ENCODE measurements at places on chromosomes 7 and 10.

DNA sequence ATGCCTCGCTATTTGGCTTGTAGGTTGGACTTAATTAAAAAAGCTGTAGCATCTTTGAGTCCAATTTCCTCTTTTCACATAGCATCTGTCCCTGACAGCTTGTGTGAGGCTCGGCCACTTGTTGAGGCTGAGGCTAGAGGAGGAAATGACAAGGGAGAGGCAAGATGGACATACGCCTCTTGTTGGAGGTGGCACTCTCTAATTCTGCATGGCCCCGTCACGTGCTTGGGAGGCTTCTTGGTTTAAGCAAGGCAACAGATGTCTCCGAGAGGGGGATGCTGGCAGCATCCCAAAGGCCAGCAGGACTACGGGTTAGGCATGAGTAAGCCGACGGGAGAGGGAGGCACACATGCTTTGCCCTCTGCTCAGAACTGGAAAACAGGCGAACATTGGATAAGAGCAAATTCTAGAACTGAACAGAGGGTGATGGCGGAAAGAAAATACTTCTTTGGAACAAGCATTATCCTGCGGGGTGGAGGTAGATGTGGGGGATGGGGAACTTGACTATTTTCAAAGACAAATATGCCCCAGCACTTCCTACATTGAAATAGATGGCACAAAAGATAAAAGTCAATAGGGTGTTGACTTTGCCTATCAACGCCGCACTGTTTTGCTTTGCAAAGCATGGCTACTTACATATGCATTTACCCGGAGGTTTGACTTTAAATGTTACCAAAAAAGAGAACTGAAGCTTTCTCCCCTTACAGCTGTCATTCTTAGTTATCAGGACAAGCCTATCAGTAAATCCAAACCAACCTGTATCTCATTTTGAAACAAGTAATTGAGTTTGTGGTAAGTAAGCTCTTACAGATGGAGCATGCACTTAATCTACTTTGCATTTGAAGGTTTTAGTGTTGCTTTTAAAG, 94.8 kb downstream of the CHN2 start:
- DNase-seq, result peak; percentile 87

DNA sequence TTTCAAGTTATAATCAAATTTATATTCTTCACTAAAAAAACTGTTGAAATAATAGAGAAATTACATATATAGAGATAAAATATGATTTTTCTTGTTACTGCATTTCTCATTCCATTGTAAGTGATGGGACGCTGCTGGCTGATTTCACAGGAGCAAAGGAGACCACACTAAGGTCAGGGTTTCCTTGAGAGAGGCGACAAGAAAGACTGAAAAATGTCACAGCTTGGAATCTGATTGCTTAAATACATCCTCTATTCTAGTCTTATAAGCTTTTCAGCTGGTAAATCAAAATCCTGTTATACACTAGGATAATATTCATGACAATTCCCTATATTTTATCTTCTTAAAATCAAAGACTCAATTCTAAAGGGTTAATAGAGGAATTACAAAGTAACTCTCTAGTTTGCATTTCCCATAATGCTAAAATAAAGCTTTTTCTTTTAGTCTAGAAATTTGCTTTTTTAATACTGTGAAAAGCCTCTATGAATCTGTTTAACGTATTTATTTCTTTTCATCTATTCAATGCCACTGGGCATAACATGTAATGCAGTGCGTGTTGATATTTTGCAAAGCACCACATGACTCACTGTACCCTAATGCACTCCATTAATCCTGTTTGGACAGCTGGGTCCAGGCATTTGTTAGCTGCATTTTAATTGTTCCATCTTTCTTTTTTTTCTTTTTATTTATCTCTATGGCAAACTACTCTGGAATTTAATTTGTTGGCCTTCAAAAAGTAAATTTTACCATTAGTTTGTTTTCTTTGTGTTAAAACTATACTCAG, 81.7 kb downstream of the RNF32 start:
- DNase-seq, result peak; percentile 81

- DNase-seq, result no peak
Observed at GRCh38 chr10:92892691-92893054, 44.4 kb downstream of the EXOC6 start.

DNA sequence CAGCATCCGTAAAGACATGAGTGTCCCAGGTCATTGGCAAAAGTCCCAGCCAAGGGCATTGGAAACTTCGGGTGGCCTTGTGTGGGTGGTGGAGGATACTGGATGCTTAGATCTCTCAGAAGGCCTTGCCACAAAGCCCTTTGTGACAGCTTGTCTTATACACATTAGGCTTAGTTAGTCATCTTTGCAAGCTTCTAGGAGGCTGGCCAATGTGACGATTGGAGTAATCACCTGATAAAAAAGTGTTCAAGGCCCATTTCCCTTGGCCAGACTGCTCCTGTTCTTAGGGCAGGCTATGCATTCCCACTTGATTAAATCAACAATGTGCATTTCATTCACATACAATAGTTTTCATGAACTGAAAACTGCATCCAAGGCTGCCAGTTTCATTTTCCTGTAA, 26.9 kb downstream of the NPS start:
- DNase-seq, result no peak

DNA sequence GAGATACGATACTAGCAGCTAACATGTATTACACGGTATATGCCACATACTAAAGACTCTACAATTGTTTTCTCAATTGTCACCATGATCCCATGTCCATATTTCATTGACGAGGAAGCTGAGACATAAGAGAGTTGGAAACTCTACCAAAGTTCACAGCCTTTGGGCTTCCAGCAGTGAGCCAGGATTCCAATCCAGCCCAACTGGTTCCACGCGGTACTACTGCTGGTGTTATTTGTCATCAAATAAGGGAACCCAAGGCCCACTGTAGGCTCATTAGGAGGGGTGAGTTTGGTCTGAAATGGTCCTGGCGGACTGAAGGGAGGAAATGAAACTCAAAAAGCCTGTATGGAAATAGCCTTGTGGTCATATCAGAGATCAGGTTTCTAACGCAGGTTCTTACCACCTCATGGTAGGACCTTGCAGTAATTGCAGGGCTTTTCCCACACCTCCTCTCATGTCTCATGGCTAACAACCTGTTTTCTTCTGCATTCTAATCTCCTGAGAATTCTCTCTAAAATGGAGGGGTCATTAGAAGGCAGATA, 814.6 kb downstream of the LRMDA start:
- DNase-seq, result no peak

GRCh38 chr10:11282156-11282555, 264.5 kb downstream of the CELF2 start:
- no peak for DNase-seq

DNA sequence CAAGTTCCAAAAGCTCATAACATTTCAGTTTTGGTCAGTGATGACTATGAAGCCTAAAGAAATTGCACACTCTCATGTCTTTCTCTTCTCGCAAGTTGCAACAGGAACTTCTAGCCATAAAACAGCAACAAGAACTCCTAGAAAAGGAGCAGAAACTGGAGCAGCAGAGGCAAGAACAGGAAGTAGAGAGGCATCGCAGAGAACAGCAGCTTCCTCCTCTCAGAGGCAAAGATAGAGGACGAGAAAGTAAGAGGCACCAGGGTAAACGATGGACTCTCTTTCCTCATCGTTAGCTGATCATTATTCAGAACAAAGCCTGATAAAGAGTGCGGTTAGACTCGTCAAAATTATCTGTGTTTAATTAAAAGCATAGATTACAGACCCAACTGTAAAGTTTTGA, 94.7 kb downstream of the HDAC9 start:
- no peak for DNase-seq

DNA sequence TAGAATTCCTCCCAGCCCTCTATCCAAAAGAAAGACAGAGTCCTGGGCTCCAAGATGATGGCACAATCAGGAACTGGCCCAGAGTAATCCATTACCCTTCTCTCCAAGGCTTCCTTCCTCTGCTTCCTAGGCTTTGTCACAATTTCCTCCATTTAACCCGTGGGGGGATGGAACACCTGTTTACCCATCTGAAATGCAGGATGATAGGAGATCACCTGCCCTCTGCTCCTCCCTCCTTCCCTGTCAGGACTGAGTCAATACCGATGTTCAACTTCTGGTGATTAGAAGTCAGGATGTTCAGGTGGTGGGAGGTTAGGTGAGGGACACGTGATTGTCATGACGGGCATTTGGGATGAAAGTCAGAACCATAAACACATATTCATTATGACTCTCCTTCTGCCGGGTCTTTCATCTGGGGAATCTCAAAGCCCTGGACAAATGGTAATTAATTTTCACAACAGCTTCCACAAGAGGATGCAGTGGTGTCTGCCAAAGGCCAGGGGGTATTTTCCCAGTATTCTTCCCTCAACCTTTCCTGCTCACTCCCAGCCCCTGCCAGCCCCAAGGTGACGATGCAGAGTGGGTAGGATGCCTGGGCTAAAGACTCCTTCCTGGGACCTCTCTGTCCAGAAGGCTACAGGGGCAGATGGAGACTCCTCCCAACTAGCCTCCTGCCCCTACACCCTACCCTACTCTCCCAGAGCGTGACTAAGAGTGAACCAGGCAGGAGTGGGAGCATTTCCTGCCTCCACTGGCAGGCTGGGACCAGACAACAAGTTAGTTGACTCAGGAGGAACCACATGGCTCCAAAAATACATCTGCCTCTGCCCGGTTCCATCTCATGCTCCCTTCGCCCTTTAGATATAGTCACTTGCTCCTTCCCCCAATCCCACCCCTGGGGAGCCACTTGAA, 27.9 kb downstream of the DUSP5 start:
- no peak for DNase-seq

DNA sequence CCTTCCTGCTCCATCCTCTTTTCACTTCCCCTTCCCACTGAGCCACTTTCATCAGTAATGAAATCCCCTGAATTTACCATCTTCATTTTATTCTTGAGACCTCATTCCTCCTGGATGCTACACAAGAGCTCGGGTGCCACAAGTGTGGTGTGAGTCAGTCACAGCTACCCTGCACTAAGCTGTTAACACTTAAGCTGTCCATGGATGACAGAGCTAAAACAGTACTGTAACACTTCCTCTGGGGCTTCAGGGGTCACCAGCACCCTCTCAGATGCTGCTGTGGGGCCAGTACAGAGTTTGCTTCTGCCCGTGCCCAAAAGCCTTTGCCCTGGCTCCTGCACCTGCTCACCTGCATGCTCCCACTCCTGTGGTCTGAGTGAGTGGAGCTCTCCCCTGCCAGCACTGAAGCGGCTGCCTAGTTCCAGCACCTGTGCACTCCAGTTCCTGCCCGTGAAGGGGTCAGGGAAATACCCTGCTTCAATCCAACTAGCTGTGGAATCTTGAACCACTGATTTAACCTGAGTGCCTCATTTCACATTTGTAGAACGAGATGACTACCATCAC, 71.9 kb downstream of the POT1 start:
- DNase-seq, result no peak

- DNase-seq, result no peak
Observed at GRCh38 chr7:68699090-68699711, 899.1 kb upstream of the AUTS2 start.

GRCh38 chr7:26735976-26736600, 128.3 kb downstream of the SKAP2 start:
- DNase-seq, result no peak

DNA sequence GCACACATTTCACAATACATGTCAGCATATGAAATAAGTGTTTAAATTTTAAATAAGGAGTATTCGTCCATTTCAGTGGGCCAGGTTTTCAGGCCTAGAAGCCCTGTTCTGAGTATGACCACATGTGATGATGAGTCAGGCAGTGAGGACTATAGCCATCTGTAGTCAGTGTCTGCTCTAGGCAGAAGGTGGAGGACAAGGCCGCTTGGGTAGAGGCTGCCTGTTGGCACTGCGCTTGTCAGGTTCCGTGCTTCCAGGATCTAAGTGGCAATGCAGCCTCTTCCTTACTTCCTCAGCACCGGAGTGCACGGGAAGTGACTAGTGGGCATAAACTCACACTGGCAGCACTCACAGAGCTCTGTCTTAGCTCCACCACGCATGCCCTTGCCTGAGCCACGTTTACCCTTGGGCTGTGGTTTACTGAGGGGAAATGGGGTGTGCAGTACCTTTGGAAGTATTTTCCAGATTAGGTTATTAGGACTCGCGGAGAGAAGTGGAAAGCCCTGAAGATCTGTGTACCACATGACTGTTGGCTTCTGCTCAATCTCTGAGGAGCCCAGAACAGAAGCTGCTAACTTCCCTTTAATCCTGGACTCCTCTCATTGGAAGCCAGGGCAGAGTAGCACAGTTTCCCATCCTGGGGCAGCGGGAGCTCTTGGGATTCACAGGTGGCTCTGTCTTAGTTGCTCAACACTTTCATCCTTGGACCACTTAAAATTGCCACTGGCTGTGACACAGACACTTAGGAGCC, 87.5 kb upstream of the GJD4 start:
- DNase-seq, result no peak

- DNase-seq, result peak; percentile 84
Observed at GRCh38 chr7:158377800-158378623, 209.6 kb downstream of the PTPRN2 start.

- DNase-seq, result no peak
Observed at GRCh38 chr10:89591111-89591795, 53.8 kb downstream of the PANK1 start.

- peak; percentile 1 for DNase-seq
Observed at GRCh38 chr10:72567889-72568640, 57.8 kb downstream of the MICU1 start.

- no peak for DNase-seq
Observed at GRCh38 chr10:100769481-100769880, 24.1 kb downstream of the PAX2 start.

GRCh38 chr10:133475425-133475734, 21.6 kb downstream of the SCART1 start:
- no peak for DNase-seq

DNA sequence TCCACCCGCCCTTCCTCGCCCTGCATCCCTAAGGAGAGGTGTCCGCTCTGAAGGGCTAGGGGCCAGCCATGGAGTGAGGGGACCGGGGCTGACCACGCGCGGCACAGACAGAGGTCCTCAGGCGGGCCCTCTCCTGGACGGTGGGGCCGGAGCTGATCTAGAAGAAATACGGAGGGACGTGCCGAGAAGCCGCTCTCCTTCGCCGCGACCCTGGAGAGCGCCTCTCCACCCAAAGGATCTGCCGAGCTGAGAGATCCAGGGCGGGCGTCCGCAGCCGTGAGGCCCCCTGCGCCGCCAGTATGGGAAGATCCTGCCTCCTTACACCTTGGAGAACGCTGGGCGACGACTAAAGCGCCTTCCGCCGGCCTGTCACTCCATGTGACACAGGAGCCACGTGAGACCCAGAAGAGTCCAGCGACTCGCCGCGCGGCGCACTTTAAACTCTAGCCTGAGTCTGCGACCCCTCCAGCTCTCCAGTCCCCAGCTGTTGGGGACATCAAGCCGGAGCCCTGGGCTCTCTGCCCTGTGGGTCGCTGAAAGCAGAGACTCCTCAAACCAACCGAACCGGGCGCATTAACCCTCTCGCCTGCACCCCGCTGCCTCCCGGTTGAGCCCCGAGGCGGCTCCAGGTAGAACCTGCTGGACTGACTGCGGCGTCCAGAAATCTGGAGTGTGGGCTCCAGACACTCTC, 1.5 kb upstream of the SFMBT2 start:
- DNase-seq, result no peak

Measured in NCI-H146 (cell line).